ENCODE measurements at places on chromosomes 3 and 15.

DNA sequence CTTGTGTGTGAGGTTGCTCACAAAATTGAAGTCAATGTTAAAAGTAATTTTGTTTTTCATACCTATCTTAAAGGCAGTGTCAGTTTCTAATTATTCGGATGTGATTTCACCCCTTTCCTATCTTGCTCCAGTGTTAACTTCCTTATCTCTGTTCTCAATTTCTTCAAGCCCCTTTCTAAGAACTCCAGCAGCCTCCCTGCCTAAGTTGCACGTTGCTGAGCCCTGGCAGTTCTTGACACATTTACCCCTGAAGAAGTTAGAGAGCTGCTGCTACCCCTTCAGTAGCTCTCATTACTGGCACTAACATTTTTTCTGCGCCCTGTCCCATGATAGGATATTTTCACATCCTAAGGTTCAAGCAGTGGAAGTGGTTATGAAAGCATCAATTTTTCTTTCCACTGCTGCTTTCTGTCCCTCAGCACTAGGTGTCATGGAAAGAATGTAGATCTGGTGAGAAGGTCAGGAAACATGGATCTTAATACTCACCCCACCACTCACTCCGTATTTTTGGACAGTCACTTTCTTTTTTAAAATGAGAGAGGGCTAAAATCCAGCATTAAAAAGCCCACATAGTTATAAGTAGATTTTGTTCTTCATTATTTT lies 62.9 kb downstream of the OPA1 start:
- no peak overlapping the region for H3K4me3 ChIP-seq
- H3K27me3 ChIP-seq, result no peaks in the 10 kb centered on the region
- no peak for DNase-seq
- no peaks in the 10 kb centered on the region for H3K4me1 ChIP-seq
- no peaks in the 10 kb centered on the region for H3K36me3 ChIP-seq

GRCh38 chr15:47796830-47797229 lies 79.5 kb downstream of the SEMA6D start:
- H3K4me3 ChIP-seq, result no peak overlapping the region
- no peak for DNase-seq
- H3K27me3 ChIP-seq, result no peaks in the 10 kb centered on the region

GRCh38 chr3:124298951-124299350 lies 307.0 kb upstream of the ROPN1 start:
- no peak overlapping the region for H3K4me3 ChIP-seq
- no peaks in the 10 kb centered on the region for H3K27me3 ChIP-seq
- no peaks in the 10 kb centered on the region for H3K4me1 ChIP-seq
- H3K36me3 ChIP-seq, result no peaks in the 10 kb centered on the region
- no peak for DNase-seq

- no peaks in the 10 kb centered on the region for H3K27me3 ChIP-seq
- no peak for DNase-seq
- H3K27ac ChIP-seq, result no peak overlapping the region
- no peaks in the 10 kb centered on the region for H3K36me3 ChIP-seq
- no peaks in the 10 kb centered on the region for H3K4me1 ChIP-seq
Measured at GRCh38 chr3:64104006-64104405, 80.7 kb upstream of the PSMD6 start.

DNA sequence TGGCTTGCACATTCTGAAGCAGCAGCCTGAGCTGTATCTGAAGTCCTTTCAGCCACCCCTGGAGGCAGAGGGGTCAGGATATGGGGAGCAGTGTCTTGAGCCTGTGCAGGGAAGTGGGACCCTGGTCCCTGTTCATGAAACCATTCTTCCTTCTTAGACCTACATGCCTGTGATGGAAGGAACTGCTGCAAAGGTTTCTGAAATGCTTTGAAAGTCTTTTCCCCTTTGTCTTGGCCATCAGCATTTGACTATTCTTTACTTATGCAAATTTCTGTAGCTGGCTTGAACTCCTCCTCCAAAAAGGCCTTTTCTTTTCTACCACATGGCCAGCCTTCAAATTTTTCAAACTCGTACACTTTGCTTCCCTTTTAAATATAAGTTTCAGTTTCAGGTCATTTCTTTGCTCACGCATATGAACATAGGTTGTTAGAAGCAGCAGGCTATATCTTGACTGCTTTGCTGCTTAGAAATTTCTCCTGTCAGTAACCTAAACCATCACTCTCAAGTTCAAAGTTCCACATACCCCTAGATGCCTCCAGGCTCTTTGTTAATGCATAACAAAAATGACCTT lies 62.3 kb downstream of the GALK2 start:
- no peak overlapping the region for H3K4me3 ChIP-seq
- no peaks in the 10 kb centered on the region for H3K4me1 ChIP-seq
- no peaks in the 10 kb centered on the region for H3K27me3 ChIP-seq
- H3K27ac ChIP-seq, result no peak overlapping the region

GRCh38 chr3:156668073-156668763 lies 6.2 kb upstream of the TIPARP start:
- H3K4me3 ChIP-seq, result no peak overlapping the region
- H3K36me3 ChIP-seq, result no peaks in the 10 kb centered on the region
- no peaks in the 10 kb centered on the region for H3K4me1 ChIP-seq
- H3K27me3 ChIP-seq, result no peaks in the 10 kb centered on the region
- DNase-seq, result no peak

- no peaks in the 10 kb centered on the region for H3K27me3 ChIP-seq
- no peak overlapping the region for H3K27ac ChIP-seq
- H3K4me1 ChIP-seq, result no peaks in the 10 kb centered on the region
- no peak for DNase-seq
Measured at GRCh38 chr15:48896869-48897814, 19.2 kb downstream of the EID1 start.

DNA sequence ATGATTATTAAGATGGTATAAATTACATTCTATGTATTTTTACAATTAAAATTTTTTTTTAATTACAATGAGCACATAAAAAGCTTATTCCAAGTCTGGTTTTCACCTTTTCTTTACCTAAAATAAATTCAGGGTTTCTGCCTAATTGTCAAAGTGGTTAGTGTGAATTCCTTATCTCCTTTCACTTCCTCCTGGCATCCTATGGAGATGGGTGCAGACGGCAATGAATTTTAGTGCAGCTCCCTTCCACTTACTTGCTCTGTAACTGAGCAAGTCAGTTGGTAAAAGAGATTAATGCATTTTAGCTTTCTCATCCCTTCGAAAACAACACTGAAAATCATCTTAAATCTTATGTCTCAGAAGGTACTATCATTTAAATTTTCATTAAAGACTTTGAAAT lies 13.1 kb downstream of the HDGFL3 start:
- no peaks in the 10 kb centered on the region for H3K4me1 ChIP-seq
- H3K36me3 ChIP-seq, result no peaks in the 10 kb centered on the region
- DNase-seq, result no peak
- H3K4me3 ChIP-seq, result no peak overlapping the region

- peaks cover 5% of the 10 kb centered on the region for H3K27me3 ChIP-seq
- no peaks in the 10 kb centered on the region for H3K36me3 ChIP-seq
- no peak overlapping the region for H3K4me3 ChIP-seq
- peaks cover 9% of the 10 kb centered on the region for H3K4me1 ChIP-seq
- H3K27ac ChIP-seq, result no peak overlapping the region
- DNase-seq, result no peak
Measured at GRCh38 chr3:171784937-171785336, 25.3 kb downstream of the PLD1 start.

DNA sequence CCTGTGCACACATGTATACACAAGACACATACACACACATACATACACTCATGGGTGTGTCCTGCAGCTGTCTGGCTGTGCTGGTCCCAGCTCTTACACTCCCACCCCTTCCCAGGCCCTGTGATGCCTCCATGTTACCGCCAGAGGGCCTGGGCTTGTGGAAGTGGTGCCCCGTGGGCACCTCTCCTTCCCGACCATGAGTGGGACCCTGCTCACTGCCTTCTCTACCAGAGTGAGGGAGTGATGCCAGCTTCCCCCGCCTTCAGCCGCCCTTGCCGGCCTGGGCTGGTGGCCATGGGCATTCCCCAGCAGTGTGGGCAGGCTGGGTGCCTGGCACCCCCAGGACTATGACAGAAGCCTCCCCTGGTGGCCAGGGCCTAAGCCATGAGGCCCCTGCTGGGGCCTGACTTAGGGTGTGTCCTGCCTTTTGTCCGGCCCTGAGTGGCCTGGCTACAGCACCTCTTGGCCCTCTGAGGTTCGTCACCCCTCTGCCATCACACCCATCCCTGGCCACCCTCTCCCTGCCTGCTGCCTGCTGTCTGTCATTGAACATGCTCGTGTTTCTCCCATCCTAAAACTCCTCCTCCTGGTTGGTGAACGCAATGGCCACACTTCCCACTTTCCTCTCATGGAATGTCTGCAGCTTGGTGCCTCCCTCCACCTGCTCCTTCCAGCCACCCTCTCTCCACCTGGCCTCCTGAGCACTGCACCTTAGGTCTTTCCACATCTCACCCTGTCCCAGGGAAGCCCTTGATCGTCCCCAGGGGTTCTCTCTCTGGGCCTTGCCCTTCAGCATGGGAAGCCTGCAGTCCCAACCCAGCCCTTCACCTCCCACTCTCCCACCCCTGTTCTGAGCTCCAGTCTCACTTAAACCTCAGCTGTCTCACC lies 14.6 kb downstream of the HDAC11 start:
- no peaks in the 10 kb centered on the region for H3K36me3 ChIP-seq
- no peak for DNase-seq

DNA sequence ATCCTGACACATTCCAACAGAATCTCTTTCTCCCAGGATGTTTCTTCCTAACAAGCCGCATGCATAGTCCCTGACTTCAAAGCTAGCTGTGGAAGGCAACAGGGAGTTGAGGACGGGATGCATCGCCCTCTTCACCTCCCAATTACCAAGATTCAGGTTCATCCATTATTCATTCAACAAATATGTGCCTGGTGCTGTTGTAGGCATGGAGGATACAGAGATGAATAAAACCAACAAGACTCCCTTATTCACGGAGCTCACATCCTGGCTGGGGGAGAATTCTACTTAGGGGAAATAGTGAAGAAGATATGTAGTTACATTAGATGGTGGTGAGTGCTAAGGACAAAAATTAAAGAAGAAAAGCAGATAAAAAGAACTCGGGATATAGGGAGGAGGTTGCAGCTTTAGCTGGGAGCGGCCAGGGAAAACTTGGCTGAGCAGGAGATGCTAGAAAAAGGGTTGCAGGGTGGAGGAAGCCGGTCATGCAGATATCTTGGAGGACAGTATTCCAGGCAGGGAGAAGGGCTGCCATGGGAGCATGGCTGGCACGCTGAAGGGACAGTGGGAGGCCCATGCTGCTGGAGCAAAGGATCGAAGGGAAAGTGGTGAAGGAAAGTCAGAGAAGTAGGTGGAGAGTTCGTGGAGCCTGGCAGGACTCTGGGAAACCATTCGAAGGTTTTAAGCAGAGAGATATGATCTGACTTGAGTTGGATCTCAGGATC lies 5.0 kb downstream of the ITGB5 start:
- H3K36me3 ChIP-seq, result no peaks in the 10 kb centered on the region
- peaks cover 6% of the 10 kb centered on the region for H3K4me1 ChIP-seq
- H3K4me3 ChIP-seq, result no peak overlapping the region
- no peak for DNase-seq
- H3K27me3 ChIP-seq, result no peaks in the 10 kb centered on the region

- H3K27me3 ChIP-seq, result no peaks in the 10 kb centered on the region
- H3K4me1 ChIP-seq, result peaks cover 22% of the 10 kb centered on the region
- H3K27ac ChIP-seq, result peak overlapping the region; percentile 81
- DNase-seq, result no peak
- no peak overlapping the region for H3K4me3 ChIP-seq
Measured at GRCh38 chr3:71035314-71035713, 548.2 kb downstream of the FOXP1 start.

DNA sequence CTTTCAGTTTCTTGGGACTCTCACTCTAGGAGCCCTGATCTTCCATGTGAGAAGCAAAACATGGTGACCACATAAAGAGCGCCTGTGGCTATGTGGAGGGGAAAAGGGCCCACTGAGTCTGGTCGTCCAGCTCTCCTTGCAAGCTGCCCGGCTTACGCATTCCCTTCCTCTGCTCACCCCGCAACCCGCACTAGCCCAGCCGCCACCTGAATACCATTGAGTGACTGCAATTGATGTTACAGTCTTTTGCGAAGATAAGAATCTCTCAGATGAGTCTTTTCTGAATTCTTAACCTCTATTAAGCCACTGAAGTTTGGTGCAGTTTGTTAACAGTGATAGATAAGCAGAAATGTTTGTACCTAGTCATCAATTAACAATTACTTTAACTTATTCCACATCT lies 589.0 kb upstream of the DPPA4 start:
- H3K27me3 ChIP-seq, result no peaks in the 10 kb centered on the region
- H3K4me1 ChIP-seq, result no peaks in the 10 kb centered on the region
- H3K36me3 ChIP-seq, result no peaks in the 10 kb centered on the region
- no peak overlapping the region for H3K4me3 ChIP-seq

DNA sequence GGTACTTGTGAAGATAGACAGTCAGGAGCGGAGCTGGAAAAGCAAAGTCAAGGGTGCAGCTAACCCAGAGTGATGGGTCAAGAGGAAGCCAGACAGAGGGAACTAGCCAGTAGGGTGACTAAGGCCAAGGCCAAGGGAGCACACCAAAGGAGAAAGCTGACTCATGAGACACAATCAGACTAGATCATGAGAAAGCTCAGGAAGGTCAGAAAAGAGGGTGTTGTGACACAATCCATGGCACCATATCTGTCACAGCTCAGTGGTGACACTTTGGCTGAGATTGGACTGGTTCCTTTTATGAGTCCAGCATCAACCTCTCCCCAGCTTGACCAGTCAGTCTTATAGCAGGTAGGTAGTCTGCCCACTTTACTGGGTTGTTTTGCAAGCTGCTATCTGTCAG lies 22.2 kb downstream of the P2RY1 start:
- no peaks in the 10 kb centered on the region for H3K27me3 ChIP-seq
- no peaks in the 10 kb centered on the region for H3K4me1 ChIP-seq
- no peaks in the 10 kb centered on the region for H3K36me3 ChIP-seq
- no peak overlapping the region for H3K4me3 ChIP-seq
- no peak overlapping the region for H3K27ac ChIP-seq

- peak overlapping the region; percentile 97 for H3K27ac ChIP-seq
- peak; percentile 24 for DNase-seq
- H3K27me3 ChIP-seq, result no peaks in the 10 kb centered on the region
- peak overlapping the region; percentile 64 for H3K4me3 ChIP-seq
Measured at GRCh38 chr3:107430996-107431245, 53.7 kb downstream of the CCDC54 start.

DNA sequence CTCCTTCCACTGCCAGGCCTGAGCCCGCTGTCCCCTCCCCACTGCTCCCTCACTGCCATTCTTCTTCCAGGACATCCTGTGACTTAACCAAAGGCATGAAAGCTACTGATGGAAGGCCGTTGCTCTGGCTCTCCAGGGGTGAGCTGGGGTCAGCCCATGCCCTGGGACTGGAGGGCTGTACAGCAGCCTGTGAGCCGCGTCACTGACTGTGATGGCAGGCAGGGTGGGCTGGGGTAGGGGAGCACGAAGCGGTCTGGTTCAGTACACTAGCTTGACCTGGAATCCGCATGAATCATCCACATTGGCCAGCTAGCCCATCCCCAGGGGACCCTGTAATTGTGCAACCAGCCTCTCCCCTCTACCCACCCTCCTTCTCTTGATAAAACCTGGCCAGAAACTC lies 30.8 kb downstream of the CORO2B start:
- H3K27ac ChIP-seq, result no peak overlapping the region
- no peak for DNase-seq
- H3K4me1 ChIP-seq, result no peaks in the 10 kb centered on the region
- H3K27me3 ChIP-seq, result no peaks in the 10 kb centered on the region
- H3K4me3 ChIP-seq, result no peak overlapping the region
- H3K36me3 ChIP-seq, result no peaks in the 10 kb centered on the region

- no peaks in the 10 kb centered on the region for H3K27me3 ChIP-seq
- no peak overlapping the region for H3K27ac ChIP-seq
- no peaks in the 10 kb centered on the region for H3K36me3 ChIP-seq
- H3K4me3 ChIP-seq, result no peak overlapping the region
- DNase-seq, result no peak
- H3K4me1 ChIP-seq, result no peaks in the 10 kb centered on the region
Measured at GRCh38 chr3:30204126-30204525, 402.3 kb upstream of the TGFBR2 start.

GRCh38 chr3:124824286-124824915 lies 62.8 kb downstream of the ITGB5 start:
- H3K27me3 ChIP-seq, result no peaks in the 10 kb centered on the region
- H3K27ac ChIP-seq, result no peak overlapping the region
- H3K4me3 ChIP-seq, result no peak overlapping the region
- H3K36me3 ChIP-seq, result no peaks in the 10 kb centered on the region
- DNase-seq, result no peak

All from prostate gland (tissue), 2 donors.